HT1080 (cell line): ENCODE measurements at places on chromosomes 12 and 14.
A peak's percentile ranks its signal among the peaks of the same experiment; 100 is the strongest.

GRCh38 chr12:41932470-41932991 lies 212.1 kb downstream of the GXYLT1 start:
- DNase-seq, result no peak

GRCh38 chr12:54956322-54956721 lies 28.2 kb downstream of the TESPA1 start:
- DNase-seq, result no peak

GRCh38 chr12:94191023-94191422 lies 42.6 kb downstream of the PLXNC1 start:
- no peak for DNase-seq

GRCh38 chr12:57966536-57966935 lies 25.2 kb downstream of the ATP23 start:
- no peak for DNase-seq

- no peak for DNase-seq
Measured at GRCh38 chr12:47775100-47775911, 2.3 kb downstream of the SLC48A1 start.

DNA sequence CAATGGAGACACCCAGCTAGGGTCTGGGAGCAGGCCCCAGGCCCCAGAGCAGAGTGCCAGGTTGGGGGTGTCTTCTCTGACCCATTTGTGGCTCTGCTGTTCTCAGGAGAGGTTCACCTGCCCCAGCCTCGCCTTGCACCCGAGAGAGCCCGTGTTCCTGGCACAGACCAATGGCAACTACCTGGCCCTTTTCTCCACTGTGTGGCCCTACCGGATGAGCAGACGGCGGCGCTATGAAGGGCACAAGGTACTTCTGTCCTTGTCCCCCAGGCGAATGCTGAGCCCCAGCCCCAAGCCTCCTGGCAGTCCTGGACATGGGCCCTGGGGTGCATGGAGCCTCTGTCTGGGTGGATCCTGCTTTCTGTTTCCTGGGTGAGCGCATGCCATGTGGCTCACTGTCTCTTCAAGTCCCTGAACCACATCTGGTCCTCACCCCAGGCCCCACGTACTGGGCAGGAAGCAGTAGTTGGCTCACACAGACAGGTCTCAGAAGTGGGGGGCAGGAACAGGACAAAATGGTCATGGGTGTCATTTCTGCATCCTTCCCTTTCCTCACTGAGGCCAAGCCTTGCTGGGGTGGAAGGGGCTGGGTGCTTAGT lies 58.2 kb downstream of the BEGAIN start:
- DNase-seq, result no peak

DNA sequence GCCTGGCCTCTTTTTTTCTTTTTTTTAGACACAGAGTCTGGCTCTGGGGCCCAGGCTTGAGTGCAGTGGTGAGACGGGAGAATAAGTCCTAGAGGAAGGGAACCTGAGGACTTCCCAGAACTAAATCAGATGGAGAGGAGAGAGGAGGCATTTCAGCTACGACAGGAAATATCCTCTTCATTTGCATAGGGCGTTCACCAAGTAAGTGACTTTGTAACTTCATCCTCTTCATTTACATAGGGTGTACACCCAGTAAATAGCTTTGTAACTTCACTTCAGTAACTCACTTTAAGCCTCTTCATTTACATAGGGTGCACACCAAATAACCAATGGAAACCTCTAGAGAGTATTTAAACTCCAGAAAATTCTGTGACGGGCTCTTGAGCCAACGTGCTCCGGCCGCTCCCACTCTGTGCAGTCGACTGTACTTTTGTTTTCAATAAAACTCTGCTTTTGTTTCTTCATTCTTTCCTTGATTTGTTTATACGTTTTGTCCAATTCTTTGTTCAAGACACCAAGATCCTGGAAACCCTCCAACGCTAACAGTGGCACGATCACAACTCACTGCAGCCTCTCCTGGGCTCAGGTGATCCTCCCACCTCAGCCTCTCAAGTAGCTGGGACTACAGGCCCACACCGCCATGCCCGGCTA lies 21.4 kb upstream of the ANKRD9 start:
- no peak for DNase-seq

GRCh38 chr14:80315681-80316080 lies 104.4 kb upstream of the DIO2 start:
- no peak for DNase-seq

DNA sequence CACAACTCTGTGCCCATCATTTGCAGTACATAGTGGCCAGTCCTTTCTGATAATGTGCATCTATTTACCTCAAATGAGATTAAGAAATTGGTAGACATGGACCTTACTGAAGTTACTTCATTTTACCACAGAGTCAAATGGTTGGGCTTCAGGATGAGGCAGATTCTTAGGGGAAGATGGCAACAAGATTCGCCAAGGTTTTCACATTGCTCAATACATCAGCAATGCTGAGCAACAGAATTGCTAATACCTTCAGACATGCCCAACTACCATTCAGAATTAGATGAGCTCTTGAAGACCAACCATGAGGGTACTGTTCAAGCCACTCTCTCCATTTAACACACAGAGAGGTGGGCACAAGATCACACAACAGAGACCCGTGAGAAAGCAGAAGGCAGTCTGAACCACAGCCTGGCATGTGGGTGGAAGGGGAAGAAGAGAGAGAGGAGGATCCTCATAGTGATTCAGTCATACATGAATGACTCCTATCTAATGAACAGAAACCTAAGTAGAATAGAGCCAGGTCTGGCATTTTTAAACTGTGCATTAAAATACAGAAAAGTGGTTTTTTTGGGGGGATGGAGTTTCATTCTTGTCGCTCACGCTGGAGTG lies 28.5 kb downstream of the CPM start:
- no peak for DNase-seq

GRCh38 chr14:101761881-101762529 lies 496 bp downstream of the PPP2R5C start:
- no peak for DNase-seq

DNA sequence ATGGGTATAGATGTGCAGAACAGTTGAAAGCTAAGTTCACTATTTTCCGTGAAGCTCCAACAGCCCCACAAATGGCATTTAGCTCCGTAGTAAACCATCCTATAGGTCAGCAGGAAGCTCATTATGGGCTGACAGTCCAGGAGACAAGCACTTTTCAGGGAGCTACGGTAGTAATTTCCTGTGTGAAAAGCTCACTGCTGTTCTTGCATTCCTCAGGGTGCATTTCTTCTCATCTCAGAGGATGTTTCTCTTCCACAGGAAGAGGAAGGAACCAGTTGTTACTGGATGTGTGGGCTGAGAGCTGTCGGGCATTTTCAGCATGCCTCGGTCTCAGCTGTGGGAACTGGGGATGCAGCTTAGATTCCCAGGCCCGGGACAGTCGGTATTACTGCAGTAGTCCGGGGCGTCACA lies 72.8 kb downstream of the GALNT4 start:
- no peak for DNase-seq

DNA sequence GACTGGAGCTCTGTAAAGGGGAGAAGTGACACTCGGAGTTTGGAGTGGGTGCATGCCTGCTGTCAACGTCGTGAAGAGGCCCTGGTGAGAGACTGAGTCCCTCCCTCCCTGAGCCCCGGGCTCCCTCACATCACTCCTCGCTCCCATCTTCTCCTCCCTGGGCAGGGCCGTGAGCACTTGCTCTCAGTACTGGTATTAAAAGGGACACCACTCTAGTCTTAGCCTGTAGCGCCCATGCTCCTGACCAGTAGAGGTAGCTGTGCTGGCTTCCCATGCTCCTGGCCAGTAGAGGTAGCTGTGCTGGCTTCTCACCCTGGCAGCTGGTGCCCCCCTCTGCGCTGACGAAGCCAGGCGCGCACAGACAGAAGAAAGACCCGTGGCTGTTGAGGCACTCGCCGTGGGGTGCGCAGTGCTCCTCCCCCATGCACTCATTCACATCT lies 14.7 kb downstream of the ISCA2 start:
- DNase-seq, result no peak

DNA sequence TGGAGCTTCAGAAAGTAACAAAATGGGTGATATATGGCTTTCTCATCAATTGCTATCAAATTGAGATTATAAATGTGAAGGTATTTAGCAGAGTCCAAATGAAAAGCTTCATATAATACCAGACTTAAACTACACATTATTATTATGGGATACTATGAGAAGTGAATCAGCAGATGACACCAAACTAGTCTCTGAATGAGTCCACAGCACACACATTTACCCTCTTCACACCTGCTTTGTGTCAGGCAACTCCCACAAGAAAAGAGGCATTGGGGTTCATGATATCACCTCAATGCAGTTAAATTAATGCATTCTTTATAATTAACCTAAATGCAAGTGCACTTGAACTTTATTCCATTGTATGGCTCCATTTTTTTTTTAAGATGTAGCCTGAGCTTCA lies 330.5 kb downstream of the BCL11B start:
- no peak for DNase-seq

DNA sequence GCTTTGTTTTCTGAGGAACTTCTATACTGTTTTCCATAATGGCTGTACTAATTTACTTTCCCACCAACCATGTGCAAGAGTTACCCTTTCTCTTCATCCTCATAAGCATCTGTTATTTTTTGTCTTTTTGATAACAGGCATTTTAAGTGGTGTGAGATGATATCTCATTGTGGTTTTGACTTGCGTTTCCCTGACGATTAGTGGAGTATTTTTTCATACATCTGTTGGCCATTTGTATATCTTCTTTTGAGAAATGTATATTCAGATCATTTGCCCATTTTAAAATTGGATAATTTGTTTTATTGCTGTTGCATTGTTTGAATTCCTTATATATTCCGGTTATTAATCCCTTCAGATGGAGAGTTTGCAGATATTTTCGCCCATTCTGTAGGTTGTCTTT lies 10.2 kb upstream of the HMGA2 start:
- no peak for DNase-seq

DNA sequence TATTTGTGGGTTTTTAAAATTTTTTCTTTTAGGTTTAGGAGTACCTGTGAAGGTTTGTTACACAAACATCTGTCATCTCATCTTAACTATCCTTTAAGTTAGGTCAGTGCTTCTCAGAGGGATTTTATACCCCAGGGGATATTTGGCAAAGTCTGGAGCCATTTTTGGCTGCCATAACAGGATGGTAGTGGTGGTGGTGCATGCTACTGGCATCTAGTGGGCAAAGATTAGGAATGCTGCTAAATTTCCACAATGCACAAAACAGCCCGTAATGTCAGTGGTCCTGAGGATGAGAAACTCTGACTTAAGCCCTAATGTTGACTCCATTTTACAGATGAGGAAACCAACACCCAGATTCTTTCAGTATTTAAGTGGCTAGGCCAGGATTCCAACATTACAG lies 85.2 kb upstream of the MYF6 start:
- peak; percentile 26 for DNase-seq

DNA sequence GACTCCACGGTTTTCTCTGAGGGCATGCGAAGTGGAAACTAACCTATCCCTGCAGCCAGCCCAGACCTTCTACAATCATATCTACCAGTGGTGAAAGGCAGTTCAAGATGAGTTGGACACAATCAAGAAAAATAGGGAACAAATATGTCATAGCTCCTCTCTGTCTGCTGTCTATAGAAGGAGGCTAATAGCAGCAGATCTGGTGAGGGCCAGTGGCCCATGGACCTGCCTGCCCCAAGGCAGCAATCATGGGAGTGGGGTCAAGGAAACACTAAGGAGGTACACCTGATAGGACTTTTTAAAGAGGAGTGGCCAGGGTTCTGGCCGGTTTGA lies 149.5 kb downstream of the PRKCH start:
- DNase-seq, result no peak

DNA sequence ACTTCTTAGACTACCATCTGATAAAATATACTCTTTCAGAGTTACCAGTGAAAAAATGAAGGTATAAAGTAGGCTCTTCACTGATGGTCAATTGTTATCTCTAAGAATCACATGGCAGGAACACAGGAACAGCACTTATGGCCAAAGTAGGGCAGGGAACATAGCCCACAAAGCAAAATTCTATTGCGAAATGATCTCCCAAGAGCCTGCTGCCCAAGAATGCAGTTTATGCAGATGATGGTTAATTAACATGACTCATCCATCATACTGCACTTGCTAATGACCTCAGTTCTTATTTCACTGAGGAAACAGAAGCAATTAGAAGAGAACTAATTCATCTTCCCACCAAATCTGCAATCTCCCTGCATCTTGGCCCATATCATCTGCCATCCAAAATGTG lies 133.8 kb downstream of the SLC2A13 start:
- no peak for DNase-seq

DNA sequence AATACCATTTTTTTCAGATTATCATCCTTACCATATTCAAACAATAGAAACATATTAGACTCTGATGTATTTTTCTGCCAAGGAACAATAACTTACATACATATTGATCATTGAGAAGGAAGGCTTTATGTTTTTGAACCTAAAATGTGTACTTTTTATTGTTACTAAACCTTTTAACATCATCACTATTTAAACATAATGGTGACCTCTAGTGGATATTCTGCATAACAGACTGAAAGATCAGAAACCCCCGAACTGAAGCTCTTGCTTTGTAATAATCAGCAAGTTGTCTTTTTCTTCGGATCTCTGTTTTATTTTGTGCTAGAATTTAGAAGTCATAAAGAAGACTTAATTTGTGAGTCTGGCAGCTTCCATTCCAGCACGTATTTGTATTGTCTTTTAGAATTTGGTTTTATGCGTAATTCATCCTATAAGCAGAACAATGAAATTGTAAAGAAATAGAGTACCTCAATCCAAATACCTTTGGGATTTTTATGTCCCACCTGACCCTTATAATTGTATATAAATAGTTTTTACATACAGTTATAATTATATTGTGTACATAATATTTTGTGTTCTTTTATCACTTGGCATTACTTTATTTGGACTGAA lies 125.9 kb upstream of the ATF1 start:
- DNase-seq, result peak; percentile 42

DNA sequence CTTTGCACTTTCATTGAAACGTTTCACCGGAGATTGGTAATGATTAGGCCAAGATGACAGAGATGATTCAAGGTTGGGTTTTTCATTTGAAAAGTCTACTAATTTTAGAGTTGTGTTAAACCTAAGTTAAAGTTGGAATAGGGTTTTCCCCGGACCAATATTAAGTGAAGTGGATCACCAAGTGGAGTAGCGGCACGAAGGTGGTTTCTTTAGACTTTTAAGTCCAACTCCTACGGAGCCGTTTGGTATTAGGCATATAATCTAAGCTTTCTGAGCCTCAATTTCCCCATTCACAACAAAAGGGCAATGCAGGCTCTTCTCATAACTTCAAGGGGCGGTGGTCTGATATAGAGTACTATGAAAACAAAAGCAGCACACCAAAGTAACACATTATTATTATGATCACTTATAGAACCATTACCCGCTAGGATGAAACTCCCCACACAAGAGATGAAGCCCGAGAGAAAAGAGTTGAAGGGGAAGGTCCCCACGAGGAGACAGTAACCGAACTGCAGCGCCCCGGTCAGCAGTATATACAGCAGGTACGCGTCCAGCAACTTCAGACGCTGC lies 413 bp downstream of the DAD1 start:
- no peak for DNase-seq
